Cortex of kidney (tissue), 1 donor: ENCODE measurements at places on chromosomes 2 and 18.

DNA sequence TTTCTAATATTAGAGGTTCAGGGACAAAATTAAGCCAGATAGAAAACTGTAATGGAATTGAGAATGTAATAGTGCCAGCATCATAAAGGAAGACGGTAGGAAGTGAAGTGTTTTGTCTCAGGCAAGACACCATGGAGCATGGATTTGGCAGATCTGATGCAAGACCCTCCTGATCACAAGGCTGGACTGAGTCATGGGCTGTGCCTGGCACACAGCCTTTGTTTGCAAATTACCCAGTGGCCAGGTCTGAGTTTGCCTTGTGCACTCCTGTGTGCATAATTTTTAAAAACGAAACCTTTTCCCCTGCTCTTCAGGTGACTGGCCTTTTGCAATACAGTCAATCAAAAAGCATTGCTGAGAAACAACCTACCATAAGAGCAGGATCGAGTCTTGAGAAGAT lies 2.0 kb upstream of the UPP2 start:
- no peak for DNase-seq

- DNase-seq = no peak
Observed at GRCh38 chr2:143480086-143480485, 350.9 kb downstream of the ARHGAP15 start.

- no peak for DNase-seq
Observed at GRCh38 chr2:46336283-46336959, 39.2 kb downstream of the EPAS1 start.

GRCh38 chr2:227534714-227535113 lies 62.8 kb downstream of the AGFG1 start:
- no peak for DNase-seq

DNA sequence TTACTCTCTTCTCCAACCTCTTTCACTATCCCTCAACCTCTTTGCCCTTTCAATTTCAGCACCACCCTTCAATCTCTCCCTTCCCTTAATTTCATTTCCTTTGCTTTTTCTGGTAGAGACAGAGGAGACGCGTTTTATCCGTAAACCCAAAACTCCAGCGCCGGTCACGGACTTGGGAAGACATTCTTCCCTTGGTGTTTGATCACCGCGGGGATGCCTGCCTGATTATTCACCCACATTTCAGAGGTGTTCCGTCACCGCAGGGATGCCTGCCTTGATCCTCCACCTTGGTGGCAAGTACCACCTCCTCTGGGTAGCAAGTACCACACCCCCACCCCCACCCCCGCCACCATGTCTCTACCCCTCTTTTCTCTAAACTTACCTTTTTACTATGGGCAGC lies 669.4 kb upstream of the PKDCC start:
- no peak for DNase-seq

GRCh38 chr2:23532391-23533337 lies 147.7 kb downstream of the KLHL29 start:
- no peak for DNase-seq

DNA sequence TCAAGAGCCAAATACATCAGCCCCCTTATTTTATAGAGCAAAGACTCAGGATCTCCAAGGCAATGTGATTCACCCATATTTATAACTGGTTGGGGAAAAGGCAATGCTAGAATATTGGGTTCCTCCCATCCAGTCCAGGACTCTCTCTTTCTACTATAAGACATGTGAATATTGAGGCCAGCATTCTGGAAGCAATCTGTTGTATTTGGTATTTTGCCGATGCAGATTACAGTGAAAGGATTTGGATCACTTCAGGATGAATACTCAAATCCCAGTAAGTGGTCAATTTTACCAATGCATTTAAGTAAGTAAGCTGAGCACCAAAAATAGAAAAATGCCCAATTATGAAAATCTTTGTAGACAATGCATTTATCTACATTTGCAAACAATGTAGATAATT lies 1834.7 kb upstream of the PIK3C3 start:
- no peak for DNase-seq

DNA sequence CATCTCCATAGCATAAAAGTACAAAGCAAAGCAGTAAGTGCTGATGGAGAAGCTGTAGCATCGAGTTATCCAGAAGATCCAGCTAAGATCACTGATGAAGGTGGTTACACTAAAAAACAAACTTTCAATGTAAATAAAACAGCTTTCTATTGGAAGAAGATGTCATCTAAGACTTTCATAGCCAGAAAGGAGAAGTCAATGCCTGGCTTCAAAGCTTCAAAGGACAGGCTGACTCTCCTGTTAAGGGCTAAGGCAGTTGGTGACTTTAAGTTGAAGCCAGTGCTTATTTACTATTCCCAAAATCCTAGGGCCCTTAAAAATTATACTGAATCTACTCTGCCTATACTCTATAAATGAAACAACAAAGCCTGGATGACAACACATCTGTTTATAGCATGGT lies 44.0 kb downstream of the METTL8 start:
- no peak for DNase-seq

DNA sequence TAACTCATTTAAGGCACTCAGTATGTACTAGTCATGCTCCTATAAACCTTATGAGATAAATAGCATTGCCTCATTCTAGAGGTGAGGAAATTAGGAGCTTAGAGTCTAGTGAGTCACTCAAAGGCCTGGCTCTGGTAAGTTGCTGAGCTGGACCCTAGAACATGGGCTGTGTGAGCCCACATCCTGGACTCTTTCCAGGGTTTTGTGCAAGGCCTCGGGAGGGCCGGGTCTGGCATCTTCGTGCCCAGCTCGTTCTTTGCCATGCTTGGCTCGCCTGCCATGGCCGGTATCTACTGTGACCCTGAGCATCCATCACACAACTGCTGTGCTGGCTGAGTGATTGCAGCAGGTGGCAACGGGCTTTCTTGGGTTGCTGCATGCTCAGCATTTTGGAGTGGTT lies 168.0 kb downstream of the LPIN1 start:
- no peak for DNase-seq

GRCh38 chr2:29326926-29327325 lies 211.7 kb downstream of the CLIP4 start:
- DNase-seq = no peak

- DNase-seq = no peak
Observed at GRCh38 chr2:10089565-10090190, 9.5 kb upstream of the CYS1 start.
